ENCODE measurements at places on chromosomes 5 and 9.

GRCh38 chr5:74201334-74202081, 439.0 kb downstream of the ENC1 start:
- DNase-seq, result no peak

- DNase-seq, result no peak
Observed at GRCh38 chr9:35835766-35836165, 6.7 kb downstream of the TMEM8B start.

GRCh38 chr5:123285122-123286023, 137.8 kb downstream of the CEP120 start:
- no peak for DNase-seq

DNA sequence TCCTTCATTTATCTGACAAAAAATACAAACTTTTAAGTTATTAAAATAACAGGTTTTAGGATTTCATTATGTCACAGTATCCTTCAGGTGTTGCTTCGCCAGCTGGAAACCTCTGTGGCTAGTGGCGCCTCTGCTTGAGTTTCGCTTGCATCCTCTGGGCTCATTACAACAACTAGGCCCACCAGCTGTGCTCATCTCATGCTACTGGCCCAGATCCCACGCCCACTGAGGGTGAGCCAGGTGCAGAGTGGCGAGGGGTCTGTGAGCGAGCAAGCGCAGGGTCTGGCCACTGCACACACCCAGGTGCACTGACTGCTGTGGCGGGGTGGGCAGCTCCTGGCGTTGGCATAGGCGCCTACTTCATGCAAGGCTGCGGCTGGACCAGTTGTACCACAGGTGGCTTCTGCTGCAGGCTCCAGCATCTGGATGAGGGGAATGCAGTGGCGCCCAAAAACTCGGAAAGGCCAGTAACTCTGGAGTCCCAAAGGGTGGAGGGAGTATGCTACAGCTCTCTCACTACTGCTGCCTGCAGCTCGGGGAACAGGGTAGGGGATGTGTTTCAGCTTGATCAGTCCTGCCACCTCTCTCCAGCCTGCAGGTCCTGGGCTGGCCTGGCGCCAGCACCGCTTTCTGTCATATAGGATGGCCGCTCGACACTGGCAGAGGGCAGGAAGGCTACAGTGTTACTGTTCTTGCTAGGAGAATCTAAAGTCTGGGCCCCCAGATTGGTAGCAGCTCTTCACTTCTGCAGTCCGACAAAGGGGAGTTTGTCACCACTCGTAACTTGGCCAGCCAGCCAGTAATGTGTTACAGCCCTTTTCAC, 452.1 kb downstream of the TUSC1 start:
- no peak for DNase-seq

GRCh38 chr9:126503333-126504085, 110.2 kb upstream of the LMX1B start:
- DNase-seq, result no peak

DNA sequence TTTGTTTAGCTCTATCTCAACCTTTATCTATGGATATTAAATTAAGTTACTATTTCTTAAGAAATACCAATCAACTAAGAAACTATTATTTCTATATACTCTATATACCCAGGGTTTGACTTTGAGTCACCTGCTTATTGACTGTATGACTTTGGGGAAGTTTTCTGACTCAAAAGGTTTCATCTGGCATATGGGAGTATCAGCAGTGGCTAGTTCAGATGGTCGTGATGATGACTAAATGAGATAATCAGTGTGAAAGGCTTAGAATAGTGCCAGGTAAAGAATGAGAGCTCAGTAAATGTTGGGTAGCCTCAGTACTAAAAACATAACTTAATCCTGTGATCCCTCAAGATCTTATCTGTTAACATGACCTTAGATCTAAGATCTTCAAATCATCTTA, 179.7 kb upstream of the ISL1 start:
- DNase-seq, result no peak

GRCh38 chr5:158607088-158607487, 492.6 kb downstream of the EBF1 start:
- no peak for DNase-seq

DNA sequence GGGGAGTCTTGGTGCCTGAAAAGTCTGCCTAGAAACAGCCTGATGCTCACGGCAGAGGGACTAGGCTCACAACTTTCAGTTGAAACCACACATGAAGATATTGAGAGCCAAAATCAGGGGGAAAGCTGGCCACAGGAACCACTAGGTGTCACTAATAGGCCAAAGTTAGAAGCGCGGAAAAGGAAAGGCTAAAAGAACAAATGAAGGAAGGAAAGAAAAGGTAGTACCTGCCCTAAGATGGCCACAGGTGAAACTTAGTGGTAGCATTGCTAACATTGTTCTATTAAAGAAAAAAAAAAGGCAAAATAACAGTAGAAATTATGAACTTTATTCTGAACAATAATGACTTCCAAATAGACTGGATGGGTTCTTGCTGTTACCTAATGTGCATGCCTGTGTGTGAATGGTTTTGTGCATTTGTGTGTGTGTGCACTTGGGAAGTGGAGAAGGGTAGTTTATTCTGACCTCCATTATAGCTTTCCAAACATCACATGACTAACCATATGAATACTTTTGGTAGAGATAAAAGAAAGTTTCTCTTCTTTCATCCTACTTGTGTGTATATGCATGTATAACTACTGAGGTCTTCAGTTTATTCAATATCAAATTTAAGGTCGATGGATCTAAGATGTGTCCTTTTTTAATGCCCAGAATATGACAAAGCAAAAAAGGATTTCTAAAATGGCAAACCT, 2.1 kb upstream of the RFESD start:
- DNase-seq, result peak; percentile 56

DNA sequence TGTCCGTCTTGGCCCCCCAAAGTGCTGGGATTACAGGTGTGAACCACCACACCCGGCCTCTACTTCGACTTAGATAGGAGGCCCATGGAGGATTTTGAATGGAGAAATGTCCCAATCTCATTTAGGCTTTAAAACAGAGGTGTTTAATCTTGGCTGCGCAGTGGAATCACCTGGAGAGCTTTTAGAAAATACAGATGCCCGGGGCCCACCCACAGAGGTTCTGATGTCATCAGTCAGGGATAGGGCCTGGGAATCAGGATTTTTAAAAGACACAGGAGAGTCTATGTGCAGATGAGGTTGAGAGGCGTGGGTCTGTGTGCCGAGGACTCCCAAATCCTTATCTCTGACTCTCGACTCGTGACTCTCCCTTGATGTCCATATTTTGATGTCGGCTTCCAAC, 124.0 kb upstream of the BOD1 start:
- DNase-seq, result no peak

GRCh38 chr9:93730648-93731047, 154.3 kb downstream of the PHF2 start:
- no peak for DNase-seq

GRCh38 chr5:19547640-19548039, 440.4 kb downstream of the CDH18 start:
- no peak for DNase-seq

- peak; percentile 68 for DNase-seq
Observed at GRCh38 chr9:7967093-7967827, 167.7 kb upstream of the DMAC1 start.

DNA sequence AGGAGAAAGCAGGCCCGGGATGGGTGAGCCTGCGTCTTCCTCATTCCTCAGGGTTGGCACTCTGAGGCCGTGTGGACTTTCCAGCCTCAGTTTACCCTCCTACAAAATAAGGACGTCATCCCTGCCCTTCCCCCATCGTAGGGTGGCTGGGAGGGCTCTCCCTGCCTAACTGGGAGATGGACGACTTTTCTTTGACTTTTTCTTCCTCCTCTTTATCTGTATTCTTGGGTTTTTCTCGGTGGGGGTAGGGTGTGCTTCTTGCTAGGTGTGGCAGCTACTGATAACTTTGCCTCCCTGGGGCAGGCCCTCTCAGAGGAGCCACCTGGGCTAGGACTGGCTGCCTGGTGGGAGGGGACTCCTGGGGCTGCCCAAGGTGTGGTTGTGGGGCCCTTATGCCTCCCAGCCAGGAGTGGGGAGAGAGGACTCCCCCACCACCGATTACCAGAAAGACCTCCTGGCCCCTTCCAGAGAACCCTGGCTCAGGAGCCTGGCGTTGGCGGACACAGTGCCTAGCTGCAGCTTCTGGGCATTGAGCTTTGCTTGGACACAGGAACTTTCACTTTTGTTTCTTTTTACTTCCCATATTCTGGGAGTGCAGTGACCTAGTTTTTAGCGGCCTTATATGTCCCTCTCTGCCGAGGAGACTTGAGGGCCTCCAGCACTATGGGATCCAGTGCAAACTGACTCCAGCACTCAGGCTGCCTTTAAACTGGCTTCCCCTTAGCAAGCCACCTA, 6.1 kb downstream of the GLIPR2 start:
- peak; percentile 89 for DNase-seq

- no peak for DNase-seq
Observed at GRCh38 chr5:40594811-40595210, 84.9 kb upstream of the PTGER4 start.

Data from inflammatory macrophage treated with lipopolysaccharide for 4 hours (primary cell).